ENCODE measurements at places on chromosomes 12 and 14.

GRCh38 chr14:57346741-57347140 lies 43.6 kb upstream of the NAA30 start:
- no peak for DNase-seq

GRCh38 chr12:93080452-93080851 lies 151.4 kb upstream of the EEA1 start:
- no peak for DNase-seq

- no peak for DNase-seq
Measured at GRCh38 chr12:112381406-112381882, 787 bp downstream of the HECTD4 start.

DNA sequence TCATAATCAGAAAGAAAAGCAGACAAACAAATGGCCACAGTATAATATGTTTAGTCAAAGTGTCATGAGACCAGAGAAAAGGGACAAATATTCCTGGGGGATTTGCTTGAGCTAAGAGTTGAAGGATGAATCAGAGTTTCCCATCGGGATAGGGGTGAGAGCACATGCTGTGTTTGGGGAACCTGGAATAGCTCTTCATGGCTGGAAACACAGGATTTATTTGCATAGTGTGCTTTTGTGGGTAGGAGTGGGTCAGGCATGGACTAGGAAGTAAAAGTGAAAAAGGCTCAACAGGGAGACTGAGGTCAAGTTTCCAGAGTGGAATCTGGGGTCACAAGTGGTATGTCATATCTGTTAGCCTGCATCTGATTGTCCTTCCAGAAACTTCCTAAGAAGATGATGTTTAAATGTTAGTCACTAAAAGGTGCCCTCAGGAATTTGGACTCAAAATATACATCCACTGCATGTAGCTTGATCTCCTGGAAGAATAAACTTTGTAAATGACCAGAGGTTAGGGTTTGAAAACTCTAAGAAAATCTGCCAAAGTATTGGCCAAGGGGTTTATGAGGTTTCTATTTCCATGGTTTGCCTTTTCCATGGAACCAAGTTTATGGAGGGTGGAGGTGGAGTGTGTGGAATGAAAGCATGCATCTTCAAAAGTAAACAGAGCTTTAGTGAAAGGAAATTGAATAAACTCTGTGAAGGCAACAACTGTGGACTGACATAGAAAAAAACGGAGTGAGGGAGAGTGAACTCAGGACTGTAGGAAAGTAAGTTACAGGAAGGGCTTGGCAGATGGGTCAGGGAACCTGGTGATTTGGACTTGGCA lies 344.6 kb downstream of the C12orf75 start:
- no peak for DNase-seq

DNA sequence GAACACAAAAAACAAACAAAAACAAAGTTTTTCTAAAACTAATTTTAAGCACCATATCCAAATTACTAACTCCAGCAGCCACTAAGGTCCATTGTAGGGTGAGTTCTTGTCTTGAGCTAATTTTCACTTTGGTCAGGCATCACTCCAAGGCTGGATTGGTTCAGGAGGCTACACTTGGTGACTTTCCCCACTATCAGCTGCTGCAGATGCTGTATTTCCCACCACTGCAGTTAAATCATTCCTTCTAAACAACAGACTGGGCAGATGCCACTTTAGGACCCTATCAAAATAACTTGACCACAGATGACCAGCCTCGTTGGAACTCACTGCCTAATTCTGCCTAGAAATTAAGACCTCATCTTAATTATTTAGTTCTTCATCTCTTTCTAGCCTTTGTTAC lies 140.5 kb downstream of the SLC16A7 start:
- no peak for DNase-seq

DNA sequence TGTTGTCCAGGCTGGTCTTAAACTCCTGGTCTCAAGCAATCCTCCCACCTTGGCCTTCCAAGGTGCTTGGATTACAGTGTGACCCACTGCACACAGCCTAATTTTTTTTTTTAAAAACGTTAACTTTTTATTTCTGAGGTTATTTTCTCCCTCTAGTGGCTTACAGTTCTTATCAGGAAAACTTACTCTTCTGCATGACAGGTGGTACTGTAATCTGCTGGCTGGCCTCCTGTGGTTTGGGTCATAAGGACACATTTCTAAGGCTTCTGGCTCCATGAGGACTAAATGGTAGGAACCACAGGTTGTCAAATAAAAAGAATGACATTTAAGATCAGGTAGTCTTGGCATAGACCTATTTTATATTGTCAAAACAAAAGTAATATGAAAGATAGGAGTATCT lies 7.7 kb upstream of the NCKAP1L start:
- no peak for DNase-seq

DNA sequence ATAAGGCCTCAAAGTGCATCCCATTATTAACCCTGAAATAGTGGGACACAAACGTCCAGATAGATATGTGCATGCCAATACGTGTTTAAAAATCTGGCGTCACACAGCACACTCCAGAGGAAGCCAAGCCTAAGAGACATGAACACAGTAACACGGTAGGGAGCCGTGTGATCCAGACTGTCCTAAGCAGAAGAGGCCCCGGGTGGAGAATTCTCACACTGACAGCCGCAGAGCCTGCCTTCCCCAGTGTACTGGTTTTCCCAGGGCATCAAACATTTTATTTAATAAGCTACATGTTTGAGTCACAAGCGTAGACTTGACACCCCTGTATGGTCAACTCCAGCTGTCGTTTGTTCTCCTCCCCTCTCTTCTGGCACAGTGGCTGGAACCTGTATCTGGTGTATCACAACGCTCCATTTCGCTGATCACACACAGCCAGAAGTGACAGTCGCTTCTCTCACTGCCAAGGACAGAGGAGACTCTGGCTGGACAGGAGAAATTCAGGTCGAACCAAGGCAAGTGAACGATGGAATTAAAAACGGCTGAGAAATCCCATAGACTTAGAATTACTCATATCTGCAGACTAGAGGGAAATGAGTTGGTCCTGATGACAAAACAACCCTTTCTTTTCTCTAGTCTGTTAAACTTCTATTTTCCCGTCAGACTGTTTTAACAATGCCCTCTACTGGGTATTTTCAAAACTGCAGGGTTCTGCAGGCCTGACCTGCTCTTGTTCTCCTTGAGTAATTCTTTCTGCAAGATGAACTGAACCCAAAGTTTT lies 359.9 kb downstream of the RGS6 start:
- peak; percentile 17 for DNase-seq

DNA sequence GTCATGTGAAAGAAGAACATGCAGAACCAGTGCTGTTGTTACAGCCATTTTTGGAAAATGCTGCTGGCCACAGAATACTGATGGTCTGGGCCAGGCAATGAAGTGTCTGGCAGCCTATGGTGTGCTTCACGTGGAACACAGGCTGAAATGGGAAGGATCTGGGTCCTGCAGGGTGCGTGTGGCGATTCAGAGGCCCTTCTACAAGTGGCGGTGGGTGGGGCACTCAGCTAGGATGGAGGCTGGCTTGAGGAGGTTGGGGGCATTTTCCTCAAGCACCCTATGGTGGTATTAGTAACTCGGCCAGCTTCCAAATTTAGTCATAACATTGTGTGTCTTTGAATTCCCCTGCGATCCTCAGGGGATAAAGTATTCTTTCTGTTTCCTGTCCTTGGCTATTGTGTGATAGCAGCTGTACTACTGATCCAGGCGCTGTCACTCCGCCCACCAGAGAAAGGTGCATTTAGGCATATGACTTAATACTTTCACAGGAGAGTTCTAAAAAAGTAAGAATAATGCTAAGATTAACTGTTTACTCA lies 9.2 kb upstream of the RAD52 start:
- DNase-seq = no peak

DNA sequence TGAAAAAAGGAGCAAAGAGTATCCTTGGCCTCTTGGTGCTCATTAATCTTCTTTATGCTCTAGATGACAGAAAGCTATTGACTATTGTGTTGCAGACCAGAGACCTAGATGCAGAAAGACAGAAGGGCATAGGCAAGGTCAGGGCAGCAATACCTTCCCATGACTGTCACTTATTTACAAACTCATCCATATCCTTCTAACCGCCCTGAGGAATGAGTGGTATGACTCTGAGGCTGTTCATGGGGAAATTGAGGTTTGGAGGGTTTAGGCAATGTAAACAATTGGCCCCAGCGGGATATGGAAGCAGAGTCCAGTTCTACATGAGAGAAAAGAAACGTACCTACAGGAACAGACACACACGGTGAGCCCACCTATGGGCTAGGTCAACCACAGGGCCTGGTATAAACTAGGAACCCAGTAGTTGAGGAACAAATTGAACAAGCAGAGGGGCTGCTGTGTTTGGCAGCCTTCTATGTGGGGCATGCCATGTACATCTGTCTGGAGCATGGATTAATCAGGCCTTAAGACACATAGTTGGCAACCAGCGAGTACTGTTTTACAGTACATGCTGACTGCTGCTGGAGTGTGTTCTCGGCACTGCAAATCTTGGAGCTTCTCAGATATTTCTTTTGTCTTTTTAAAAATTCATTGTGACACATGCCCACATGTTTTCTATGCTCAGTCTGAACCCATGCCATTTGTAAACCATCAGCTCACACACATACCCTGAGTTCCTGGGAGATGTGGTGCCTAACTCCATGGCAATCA lies 159.7 kb upstream of the NTF3 start:
- no peak for DNase-seq

GRCh38 chr12:105078712-105079570 lies 5.3 kb downstream of the ALDH1L2 start:
- no peak for DNase-seq

DNA sequence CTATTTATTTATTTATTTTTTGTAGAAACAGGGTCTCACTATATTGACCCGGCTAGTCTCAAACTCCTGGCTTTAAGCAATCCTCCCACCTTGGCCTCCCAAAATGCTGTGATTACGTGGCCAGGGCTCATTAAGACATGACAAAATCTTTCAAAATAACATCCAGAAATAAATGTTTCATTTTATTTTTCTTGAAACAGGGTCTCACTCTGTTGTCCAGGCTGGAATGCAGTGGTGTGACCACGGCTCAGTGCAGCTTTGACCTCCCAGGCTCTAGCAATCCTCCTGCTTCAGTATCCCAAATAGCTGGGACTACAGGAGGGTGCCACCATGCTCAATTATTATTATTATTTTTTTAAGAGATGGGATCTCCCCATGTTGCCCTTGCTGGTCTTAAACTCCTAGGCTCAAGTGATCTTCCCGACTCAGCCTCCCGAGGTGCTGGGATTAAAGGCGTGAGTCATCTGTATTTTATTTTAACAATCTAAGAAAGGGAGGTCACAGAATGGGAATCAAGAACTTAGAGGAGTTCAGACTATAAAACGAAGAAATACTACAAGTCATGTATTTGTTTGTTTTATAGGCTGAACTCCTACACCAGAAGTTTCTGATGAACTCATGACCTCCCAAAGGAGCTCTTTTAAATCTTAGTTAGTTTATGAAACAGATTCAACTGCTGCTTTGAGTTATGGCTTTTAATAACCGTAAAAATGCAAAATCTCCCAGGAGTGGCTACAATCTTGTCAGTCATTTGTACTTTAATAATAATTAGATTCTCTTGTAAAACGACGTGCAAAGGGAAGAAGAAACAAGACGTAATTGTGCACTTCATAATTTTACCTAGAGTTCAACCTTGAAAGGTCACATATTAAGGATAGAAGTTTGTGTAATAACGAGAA lies 2.1 kb upstream of the TMEM263 start:
- no peak for DNase-seq

GRCh38 chr12:110281549-110282299 lies 677 bp downstream of the ATP2A2 start:
- DNase-seq = peak; percentile 90

GRCh38 chr14:64476438-64476837 lies 11.1 kb downstream of the AKAP5 start:
- no peak for DNase-seq

- DNase-seq = peak; percentile 64
Measured at GRCh38 chr14:73272393-73272792, 35.1 kb downstream of the PAPLN start.

DNA sequence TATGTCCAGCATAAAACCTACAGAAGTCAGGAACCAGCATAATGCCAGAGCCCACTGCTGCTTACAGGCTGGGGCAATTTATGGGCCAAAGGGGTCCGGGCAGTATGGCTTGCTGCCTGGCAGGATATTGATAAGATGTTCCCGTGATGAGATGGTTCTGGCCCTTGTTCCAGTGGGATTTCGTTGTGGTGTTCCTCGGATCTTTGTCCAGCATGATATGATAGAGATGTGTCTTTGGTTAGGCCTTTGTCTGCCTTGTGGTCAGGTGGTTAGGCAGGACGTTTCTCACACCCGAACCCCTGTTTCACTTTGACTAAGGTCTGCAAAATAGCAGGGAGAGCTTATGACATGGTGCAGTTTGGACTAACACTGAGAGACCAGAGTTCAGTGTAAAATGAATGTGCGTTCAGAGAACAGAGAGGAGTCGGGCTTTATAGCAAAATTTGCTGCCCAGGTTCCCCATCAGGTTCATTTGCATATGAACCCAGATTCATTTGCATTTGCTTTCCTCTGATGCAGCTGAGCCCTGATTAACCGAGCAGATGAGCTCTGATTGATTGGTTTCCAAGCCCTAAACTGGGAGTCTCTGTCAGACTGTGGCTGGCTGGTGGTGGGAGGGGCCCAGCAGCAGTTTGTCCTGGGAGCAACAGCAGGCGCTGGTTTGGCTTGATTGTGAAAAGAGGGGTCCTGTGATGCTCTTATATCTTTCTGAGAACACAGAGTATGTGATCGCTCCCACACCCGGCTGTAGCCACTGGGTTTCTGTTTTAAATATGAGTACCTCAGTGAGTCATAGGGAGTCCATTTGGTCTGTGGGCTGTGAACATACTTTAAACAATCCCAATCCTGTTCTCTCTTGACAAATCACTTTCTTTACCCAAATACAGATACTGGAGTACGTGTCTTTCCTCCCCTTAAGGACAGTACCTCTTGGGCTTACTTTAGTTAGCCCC lies 156.3 kb upstream of the PZP start:
- DNase-seq = no peak

- no peak for DNase-seq
Measured at GRCh38 chr14:50954811-50955372, 10.6 kb upstream of the PYGL start.

GRCh38 chr14:100612986-100613385 lies 25.8 kb upstream of the BEGAIN start:
- peak; percentile 72 for DNase-seq

DNA sequence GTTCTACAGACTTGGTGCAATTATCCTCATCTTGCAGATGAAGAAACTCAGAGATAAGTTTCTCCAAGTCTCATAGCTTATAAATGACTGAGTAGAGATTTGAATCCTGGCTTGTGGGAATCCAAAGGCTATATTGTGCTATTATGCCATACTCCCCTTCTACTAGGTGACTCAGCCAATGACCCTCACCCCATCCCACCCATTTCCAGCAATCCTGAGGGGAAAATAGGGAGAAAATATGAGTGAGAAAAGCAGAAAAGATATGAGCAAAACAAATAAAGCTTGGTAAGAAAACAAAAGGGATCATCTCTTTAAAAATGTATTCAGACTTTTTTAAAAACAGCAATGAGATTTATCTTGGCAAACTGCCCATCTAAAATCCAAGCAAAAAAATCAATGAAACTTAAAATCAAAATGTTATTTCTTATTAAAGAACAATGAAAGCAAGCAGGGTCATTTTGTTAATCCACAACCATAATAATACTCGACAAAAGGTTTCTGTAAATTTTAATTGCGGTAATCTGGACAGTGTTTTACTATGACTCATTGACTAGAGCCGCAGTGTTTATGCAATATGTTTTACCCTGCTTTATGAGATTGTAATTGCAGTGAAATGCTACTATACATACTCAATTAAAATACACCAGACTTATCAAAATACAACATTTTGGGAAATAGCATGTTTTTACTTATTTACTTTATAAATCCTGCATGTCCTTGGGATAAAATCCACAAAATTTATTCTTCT lies 13.1 kb upstream of the LGR5 start:
- no peak for DNase-seq
